ENCODE measurements at places on chromosomes 11 and 22. TPM values are rescaled to one million over a fixed set of nuclear protein-coding genes. Genes with fewer than 3 reads are reported as not detected.
A peak's percentile ranks its signal among the peaks of the same experiment; 100 is the strongest.

GRCh38 chr11:19076744-19077589 lies 16.4 kb upstream of the MRGPRX2 start:
- peak; percentile 44 for DNase-seq

DNA sequence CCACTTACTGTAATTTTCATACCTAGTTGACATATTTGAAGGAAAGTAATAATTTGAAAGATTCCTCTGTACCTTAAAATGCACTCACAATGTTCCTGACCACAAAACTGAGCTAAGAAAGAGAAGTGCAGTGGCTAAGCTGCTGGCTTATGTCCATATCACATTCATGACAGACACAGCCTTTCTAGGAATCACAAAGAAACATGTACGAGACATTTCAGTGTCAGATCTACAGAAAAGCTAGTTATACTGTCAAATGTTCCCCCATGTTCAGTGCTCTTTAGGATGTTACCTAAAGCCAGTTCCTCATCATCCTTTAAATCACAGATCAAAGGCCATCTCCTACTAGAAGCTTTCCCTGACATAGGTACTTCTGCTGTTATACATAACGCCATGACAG lies 142.2 kb upstream of the C11orf58 start:
- DNase-seq = no peak

DNA sequence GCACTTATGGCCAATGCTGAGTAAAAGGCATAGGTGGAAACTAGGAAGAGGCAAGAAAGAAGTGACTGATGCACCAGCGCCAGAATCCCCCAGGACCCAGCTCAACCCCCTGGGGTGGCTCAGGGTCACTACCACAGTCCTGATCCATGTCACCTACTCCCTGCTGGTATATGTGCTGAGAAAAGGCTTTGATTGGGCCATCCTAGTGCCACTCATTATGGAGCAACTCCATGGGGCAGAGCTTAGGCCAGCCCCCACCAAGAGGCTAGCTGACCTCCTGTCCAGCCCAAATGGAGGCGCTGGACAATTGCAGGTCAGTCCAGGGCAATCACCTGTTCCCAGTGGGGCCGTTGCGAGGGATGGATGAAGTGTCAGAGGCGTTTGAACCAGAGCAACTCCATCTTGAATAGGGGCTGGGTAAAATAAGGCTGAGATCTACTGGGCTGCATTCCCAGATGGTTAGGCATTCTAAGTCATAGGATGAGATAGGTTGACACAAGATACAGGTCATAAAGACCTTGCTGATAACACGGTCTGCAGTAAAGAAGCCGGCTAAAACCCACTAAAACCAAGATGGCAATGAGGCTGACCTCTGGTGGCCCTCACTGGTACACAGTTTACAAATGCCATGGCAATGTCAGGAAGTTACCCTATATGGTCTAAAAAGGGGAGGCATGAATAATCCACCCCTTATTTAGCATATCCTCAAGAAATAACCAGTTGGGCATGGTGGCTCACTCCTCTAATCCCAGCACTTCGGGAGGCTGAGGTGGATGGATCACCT lies 20.6 kb upstream of the DAGLA start:
- DNase-seq = no peak

NXPE2 gene
- 0.61 TPM for polyA plus RNA-seq

GRCh38 chr11:17735818-17736578 lies 1.4 kb downstream of the KCNC1 start:
- no peak for DNase-seq
